ENCODE measurements at places on chromosomes 11 and 22.

DNA sequence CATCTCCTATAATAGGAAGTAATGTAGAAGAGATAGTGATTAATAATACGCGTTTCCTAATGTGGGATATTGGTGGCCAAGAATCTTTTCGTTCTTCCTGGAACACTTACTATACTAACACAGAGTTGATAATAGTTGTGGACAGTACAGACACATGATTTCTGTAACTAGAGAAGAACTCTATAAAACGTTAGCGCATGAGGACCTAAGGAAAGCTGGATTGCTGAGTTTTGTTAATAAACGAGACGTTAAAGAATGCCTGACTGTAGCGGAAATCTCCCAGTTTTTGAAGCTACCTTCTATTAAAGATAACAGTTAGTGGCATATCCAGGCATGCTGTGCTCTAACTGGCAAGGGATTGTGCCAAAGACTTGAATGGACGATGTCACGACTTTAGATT lies 83.3 kb downstream of the GGT1 start:
- DNase-seq: no peak

- no peak for DNase-seq
These were observed 134.3 kb downstream of the BRD1 start for GRCh38 chr22:49693416-49693815.

- DNase-seq: no peak
These were observed 4.1 kb upstream of the STT3A start for GRCh38 chr11:125588505-125588904.

- DNase-seq: no peak
These were observed 95.6 kb downstream of the ZBTB16 start for GRCh38 chr11:114155116-114155515.
